Activated CD4-positive, alpha-beta T cell treated with anti-CD3 and anti-CD28 coated beads, Interleukin-2, amount 50 U/mL, for 24 hours (primary cell): ENCODE measurements at places on chromosomes 7 and 10.

DNA sequence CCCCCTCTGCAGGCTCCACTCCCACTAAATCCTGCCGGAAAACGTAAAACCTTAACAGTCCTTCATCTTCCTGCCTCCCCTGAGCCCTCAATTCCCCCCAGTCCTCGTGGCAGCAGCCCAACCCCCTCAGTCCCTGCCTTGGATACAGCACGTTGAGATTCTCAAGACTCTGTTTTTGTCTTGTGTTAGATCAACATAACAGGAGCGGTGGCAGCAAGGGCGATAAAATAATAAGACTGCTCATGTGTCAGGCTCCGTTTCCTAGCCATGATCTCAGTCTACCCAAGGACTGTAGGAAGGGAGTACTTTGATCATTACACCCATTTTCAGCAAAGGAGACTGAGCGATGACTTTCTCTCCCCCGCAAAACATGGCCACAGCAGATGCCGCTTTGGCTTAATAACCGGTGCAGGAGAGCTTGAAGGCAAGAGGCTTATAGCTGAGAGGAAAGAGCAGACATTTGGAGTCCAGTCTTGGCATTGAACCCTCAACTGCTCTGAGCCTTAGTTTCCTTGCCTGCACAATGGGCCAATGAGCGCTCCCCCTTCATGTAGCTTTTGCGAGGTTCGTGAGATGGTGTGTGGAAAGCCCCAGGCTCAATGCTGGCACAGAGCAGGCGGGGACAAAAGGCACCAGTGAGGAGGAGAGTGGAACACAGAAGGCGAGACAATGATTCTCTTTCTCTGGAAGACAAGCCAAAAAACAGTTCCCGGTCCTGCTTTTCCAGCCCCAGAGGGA lies 42.1 kb upstream of the PCBD1 start:
- no peak for DNase-seq

- DNase-seq: no peak
Observed at GRCh38 chr7:91628742-91629141, 251.8 kb downstream of the MTERF1 start.

GRCh38 chr7:98483276-98483963 lies 82.5 kb upstream of the BAIAP2L1 start:
- DNase-seq: no peak

DNA sequence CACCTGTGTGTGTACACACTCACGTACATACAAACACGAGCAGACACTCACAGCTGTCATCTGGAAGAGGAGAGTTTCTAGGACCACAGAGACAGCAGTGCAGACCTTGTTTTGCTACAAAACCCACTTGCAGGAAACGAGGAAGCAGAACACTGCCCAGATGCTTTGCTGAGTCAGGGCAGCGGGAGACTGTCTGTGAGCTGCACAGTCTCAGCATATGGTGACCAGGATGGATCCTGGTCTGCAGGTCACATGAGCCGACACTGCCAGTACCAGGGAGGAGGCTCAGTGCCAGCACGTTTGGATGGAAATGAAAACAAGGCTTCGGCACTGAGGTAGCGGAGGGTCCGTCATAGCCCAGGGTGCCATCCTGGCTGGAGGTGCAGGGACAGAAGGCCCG lies 117.6 kb upstream of the DPP6 start:
- no peak for DNase-seq

DNA sequence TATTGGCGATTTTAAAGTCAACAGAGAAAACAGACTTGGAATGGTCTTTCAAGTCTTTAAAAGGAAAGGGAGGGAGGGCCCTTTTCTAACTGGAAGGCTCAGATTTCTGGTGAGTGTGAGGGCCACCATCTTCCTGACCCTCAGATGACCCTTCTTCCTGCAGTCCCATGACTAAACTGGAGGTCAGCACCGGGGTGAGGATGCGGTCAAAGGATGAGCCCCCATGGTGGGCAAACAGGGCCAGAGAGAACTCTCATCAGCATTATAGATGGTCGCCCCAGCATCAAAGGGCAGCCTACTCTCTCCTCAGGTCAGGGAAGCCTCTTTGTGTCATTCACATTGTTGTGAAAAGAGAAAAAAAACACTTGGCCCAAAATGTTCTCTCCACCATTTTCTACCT lies 219.2 kb downstream of the LRMDA start:
- DNase-seq: no peak

DNA sequence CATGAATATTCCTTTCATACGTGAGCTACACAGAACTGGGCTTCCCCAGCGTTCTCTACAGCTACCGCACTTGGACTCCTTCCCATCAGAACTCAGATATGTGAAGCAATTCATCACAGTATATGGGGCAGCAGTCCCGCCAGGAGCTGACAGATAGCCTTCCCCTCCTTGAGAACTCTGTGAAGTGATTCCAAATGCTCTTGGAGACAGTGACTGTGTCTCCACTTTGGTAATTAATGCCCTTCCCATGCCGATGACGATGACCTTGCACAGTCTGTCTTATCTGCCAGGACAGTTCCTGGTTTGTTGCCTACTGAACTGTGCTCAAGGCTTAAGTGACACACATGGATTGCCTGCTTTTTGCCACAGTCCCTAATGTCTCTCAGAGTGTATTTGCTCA lies 75.0 kb upstream of the AFAP1L2 start:
- DNase-seq: no peak

DNA sequence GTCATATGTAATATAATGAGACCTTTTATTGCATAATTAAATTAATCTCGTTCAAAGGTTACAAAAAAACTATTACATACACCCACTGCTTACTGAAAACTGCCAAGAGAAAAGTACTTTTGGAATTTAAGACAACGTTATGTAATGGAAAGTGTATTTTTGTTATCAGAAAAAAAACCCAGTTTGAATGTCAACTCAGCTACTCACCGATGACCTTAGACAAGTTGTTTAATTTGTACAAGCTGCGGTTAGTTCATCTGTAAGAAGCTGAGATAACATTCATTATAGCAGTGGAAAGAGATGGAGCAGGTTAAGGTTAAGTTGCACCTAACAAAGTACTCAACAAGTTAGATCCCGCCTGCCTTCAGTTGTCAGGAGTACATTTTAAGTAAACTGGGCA lies 1.1 kb downstream of the PSMA2 start:
- DNase-seq: no peak

DNA sequence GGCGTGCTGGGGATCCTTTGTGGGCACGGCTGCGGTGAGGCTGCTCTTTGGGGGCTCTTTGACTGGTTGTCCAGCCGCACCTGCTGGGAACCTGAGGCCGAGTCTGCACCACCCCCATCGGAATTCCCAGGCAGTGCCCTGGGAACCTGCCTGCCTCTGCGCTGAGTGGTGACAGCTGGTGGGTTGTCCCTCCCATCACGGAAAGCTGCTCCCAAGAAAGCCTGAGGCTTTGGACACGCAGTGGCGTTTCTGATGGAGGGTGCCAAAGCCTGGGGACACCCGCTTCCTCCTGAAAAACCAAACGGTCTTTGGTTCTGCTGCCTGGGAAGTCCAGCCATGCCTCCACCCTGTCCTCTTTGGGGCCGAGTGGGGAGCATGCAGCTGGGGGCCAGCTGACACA lies 21.4 kb upstream of the SHH start:
- no peak for DNase-seq

GRCh38 chr10:102264371-102264770 lies 19.0 kb downstream of the GBF1 start:
- DNase-seq: no peak

DNA sequence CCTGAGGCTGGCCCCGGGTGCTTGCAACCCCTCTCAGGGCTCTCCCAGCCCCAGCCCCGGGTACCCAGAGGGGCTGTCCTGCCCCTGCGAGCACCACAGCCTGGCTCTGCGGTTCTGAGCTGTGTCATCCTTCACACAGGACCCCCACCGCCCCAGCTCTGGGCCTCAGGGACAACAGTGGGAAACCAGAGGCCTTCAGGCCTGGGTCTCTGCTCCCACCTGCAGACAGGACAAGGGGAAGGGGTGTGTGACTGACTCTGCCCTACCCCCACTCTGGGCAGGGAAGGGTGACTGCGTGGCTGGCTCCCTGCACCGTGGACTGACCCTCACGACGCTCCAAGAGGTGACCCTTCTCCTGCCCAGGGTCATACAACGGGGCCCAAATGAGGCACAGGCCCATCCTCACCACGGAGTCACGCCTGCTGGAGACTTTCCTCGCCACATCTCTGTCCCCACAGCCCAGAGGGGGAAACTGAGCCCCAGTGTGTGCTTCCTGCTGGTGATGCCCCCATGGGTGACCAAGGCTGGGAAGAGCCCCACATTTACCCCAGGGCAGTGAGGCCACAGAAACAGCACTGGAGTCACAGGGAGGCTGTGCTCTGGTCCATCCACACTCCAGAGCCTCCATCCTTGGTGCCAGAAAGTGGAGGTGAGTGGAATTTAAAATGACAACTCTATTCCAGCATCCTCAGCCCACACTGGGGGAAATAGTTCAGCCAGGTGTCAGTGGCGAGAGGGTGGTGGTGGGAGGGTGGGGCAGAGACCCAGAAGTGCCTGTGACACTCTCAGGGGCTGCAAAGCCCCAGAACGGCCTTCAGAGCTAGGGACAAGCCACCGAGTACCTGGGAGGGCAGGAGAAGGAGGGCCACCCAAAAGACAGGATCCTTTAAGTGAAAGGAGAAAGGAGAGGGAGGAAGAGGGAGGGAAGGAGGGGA lies 13.6 kb downstream of the CAMK2B start:
- no peak for DNase-seq

- no peak for DNase-seq
Observed at GRCh38 chr7:20033621-20034400, 183.4 kb downstream of the MACC1 start.

- DNase-seq: peak; percentile 63
Observed at GRCh38 chr10:72248468-72249151, 25.1 kb upstream of the DDIT4 start.

- no peak for DNase-seq
Observed at GRCh38 chr10:12638781-12639180, 289.4 kb downstream of the CAMK1D start.

DNA sequence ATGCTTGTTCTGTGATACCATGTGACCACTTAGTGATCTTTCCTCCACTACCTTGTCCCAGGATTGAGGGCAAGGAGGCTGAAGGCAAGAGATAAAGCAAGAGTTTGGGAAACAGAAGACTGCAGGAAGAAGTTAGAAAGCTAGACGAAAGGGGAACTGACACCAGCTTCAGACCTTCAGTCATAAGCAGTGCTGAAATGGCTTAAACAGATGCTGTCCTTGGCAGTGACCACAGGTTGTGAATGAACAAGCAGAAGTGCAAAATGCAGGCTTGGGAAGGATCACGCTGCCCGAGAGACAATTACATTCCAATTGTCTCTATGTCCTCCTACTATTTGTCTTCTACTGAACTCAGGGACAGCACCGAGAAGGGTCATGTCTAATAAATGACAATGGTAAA lies 704.9 kb upstream of the AUTS2 start:
- no peak for DNase-seq
